ENCODE measurements at places on chromosomes 12 and 14.

DNA sequence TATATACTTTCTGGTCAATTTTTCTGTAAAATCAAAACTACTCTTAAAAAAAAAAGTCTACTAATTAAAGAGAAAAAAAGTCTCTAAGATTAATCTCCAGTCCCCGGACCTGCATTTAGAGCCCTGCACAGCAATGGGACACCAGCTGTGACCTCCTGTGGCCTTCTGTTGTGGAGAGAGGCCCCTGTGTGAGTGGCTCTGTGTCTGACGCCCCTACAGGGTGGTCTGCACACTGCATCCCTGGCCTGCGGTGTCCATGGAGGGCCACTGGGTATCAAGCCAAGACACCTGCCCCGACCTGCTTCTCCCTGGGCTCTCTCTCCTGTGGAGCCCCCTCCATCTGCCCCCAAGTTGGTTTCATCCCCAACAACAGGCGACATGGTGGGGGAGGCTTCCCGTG lies 248.0 kb upstream of the DIO3 start:
- no peak for DNase-seq

GRCh38 chr14:62431496-62431895 lies 613.8 kb downstream of the KCNH5 start:
- DNase-seq: no peak

DNA sequence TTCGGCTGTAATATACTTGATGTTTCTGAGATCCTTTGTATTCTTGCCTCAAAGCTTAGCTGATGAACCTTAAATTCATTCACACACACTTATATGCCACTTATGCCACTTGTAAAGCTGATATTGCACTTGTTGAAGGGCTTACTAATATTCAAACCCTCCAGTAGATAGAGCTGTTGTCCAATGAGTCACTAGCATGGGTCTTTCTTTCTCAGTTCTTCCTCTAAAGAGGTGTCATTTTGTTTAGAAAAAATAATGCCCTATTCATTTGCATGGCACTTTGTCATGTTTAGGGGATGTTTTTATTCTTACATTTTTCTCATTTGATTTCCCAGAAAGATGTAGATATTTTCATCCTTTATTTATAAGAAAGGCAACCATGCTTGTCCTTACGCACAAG lies 56.4 kb downstream of the MON2 start:
- no peak for DNase-seq

DNA sequence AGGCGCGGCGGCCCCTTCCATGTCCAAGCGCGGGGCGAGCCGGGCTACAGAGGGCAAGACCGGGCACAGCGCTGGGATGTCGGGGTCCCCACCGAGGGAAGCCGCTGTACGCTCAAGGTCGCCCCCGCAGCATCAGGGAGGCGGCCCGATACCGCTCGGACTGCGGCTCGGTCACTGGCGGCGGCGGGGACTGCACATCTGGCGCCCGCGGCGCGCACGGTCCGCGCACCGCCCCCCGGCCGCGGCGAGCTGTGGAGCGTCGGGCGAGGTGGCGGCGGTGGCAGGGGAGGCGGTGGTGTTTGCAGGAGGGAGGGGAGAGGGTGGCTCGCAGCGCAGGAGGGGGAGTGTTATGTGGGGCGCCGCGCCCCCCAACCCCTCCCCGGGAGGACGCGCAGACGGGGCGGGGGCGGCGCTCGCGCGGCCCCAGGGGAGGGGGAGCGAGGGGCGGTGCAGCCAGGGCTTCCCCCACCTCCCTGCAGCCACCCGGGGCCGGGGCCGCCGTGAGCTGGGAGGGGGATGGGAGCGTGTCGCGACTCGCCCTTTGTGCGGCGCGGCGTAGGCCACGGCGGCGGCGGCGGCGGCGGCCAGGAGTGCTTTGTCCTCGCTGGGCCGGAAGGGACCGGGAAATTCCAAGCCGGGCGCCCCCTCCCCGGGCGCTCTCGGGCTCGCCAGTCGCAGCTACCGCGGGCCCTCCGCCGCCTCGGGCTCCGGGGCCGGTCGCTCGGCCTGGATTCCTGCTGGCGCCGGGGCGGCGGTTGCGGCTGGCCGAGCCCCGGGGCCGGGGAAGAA lies at the start of gene NUAK1:
Gene NUAK1 (minus strand): TSS at position 322 of the 789 bp plus-strand sequence. CDS start 301 bp downstream, at position 21.
- peak; percentile 28 for DNase-seq

GRCh38 chr12:124194893-124195566 lies 99.9 kb upstream of the RFLNA start:
- no peak for DNase-seq

- DNase-seq: no peak
Observed at GRCh38 chr12:42648061-42648460, 58.5 kb upstream of the PRICKLE1 start.

DNA sequence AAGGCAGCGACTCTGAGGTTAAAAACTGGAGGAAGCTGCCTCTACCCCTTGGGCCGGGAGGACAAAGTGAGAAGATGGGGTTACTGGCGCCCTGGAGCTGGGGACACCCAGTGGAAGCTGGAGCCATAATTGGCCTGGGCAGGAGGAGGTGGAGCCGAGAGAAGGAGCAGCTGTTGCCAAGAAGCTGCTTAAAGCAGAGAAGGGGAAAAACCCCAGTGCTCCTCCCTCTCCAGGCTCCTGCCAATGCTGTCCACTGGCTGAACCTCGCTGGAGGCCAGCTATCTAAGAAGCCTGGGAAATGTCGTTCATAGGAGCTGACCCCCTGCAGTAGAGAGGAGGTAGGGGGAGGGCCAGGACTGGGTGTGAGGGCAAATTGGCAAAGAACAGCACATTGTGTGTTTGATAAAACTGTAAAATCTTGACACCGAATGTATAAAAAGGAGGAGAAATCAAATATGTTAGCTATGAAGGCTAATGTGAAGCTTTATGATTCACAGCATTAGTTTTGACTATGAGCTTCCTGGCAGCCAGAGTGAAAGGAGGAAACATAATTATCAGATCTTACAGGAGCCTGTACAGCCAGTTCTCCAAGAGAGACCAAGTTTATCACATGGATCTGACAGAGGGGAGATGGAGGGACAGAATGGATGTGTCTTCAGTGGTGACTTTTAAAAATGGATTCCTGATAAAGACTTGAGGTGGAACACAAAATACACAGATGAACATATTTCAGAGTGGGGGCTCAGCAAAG lies 9.5 kb downstream of the HHIPL1 start:
- no peak for DNase-seq

DNA sequence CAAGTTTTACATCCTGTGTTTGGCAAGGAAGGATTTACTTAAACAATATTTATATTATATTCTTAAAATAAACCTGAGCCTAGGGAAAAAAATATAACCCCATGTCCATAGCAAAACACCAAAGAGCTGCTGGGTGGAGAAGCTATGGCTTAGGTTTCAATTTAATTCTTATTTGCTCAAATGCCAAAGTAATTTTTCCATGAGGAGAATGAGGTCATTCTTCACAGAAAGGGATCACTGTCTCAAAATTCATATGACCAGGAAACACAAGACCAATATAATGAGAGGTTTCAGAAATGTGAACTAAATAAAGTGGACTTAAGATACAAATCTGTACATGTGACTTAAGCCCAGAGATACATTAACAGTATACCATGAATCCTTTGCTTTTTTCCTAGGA lies 195.0 kb downstream of the PHLDA1 start:
- no peak for DNase-seq

GRCh38 chr12:57569858-57570257 lies 20.0 kb downstream of the KIF5A start:
- DNase-seq: no peak

- no peak for DNase-seq
Observed at GRCh38 chr12:88408823-88409222, 171.4 kb downstream of the KITLG start.

GRCh38 chr12:1250641-1251040 lies 259.6 kb downstream of the ERC1 start:
- DNase-seq: no peak

DNA sequence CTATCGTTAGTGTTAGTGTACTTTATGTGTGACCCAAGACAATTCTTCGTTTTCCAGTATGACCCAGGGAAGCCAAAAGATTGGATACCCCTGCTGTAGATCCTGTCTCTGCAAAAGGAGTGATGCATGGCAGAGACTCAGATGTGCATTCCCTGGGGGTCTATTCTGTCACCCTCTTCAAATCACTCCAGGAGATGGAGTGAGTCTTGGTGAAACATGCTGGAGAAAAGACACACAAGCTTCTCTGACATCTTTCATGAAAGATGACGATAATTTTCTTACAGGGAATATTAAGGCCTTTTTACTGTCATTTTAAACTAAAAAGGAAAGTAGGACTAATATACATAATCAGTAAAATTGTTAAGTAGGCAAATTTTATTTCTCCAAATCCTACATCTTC lies 437.9 kb upstream of the SOX5 start:
- no peak for DNase-seq

- DNase-seq: no peak
Observed at GRCh38 chr14:89543425-89543790, 126.4 kb upstream of the FOXN3 start.

- DNase-seq: no peak
Observed at GRCh38 chr12:59890896-59891579, 295.2 kb downstream of the SLC16A7 start.

DNA sequence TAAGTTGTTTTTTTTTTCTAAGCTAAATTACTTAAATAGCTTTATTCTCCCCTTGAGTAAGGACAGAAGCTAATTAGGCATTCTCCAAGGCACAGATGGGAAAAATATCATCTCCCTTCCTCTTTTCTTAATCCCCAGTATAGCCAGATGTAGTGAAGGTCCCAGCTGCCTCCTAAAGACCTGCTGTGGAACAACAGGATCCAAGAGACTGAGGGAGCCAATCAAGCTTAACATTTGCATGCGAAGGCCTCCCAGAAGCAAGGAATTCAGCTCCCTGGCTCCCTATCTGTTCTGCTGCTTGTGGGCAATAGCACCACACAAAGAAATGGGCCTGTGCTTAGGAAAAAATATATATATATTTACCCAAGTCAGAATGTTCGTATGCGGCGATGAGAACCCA lies 255.2 kb downstream of the SYT1 start:
- no peak for DNase-seq

All from activated T-cell treated with anti-CD3 and anti-CD28 coated beads, Interleukin-2, amount 50 U/mL, for 1 hour (primary cell).